ENCODE measurements at places on chromosomes 12 and 14.

- peak; percentile 6 for DNase-seq
Observed at GRCh38 chr14:100536121-100536510, 51.1 kb downstream of the BEGAIN start.

- no peak for DNase-seq
Observed at GRCh38 chr12:131095826-131096680, 142.3 kb downstream of the ADGRD1 start.

GRCh38 chr12:62861586-62861985 is 73.4 kb downstream of the PPM1H start:
- DNase-seq: no peak

DNA sequence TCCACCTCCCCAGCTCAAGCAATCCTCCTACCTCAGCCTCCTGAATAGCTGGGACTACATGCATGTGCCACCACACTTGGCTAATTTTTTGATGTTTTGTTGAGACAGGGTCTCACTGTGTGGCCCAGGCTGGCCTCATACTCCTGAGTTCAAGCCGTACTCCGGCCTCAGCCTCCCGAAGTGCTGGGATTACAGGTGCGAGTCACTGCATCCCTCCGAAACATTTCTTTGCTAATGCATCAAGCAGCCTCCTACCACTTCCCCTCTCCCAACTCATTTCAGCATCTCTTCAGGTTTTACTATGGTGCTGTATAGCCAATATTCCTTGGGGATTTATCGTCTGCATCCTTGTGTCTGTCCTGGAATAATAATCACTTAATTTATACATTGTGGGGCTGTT is 2.3 kb upstream of the SLC22A17 start:
- DNase-seq: no peak

DNA sequence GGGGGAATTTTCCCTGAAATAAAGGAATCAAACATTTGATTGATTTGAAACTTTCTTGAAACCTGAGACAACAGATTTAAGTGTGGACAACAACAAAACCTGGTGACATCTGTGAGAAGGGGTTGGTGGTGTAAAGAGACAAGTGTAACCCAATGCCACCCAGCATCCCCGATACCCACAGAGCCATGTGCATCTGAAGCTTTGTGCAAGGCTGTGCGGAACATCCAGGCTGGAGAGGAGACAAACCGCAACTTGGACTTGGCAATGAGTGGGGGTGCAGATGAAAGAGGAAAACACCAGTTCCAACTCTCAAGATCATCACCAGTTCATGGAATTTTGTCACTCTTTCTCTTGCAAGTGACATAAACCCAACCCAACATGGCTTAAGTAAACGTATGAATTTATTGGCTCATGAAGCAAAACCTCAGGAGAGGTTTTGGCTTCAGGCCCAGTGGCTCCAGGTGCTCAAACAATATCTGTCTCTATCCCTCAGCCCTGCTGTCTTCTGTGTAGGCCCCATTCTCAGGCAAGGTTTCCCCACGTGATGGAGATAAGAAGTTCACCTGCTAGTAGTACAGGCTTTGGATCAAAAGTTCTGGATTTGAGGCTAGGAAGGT is 55.2 kb upstream of the NTF3 start:
- DNase-seq: no peak

- no peak for DNase-seq
Observed at GRCh38 chr12:51128919-51129318, 44.0 kb downstream of the TFCP2 start.

DNA sequence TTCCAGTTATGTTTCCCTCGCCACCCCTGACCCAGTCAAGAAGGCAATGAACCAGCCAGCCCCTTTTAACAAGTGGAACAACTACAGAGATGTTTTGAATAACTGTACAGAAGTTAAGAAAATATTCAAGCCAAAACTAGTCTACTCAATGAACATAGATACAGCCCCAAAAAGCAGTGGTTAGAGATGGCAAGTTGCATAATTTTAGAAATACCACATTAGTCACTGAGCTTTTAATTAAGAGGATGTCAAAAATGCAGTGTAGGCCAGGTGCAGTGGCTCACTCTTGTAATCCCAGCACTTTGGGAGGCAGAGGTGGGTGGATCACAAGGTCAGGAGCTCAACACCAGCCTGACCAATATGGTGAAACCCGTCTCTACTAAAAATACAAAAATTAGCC is 27.2 kb downstream of the PROX2 start:
- no peak for DNase-seq

DNA sequence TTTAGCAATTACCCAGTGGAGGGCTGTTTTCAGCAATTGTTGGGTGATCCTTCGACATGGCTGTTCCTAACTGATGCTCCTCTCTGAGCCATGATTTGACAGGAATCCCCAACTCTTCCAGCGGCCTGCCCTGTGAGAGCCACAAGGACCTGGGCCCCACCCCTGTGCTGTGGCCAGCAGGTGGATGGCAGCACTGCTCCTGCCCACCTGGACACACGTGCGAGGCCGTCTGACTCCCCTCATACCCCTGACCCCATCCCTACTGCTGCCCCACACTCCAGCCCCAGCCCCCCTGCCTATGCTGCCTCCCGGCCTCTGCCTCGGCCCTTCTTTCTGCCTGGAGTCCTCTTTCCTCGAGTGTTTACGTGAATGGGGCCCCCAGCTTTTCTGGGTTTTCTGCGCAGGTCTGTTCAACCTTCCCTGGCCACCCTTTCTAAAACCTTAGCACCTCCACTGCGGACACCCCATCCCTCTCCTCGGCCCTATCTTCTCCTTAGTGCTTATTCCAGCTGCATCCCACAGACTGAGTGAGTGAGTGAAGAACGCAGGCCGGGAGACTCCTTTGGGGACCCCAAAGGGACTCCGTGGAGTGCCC is 111.4 kb downstream of the DICER1 start:
- no peak for DNase-seq

DNA sequence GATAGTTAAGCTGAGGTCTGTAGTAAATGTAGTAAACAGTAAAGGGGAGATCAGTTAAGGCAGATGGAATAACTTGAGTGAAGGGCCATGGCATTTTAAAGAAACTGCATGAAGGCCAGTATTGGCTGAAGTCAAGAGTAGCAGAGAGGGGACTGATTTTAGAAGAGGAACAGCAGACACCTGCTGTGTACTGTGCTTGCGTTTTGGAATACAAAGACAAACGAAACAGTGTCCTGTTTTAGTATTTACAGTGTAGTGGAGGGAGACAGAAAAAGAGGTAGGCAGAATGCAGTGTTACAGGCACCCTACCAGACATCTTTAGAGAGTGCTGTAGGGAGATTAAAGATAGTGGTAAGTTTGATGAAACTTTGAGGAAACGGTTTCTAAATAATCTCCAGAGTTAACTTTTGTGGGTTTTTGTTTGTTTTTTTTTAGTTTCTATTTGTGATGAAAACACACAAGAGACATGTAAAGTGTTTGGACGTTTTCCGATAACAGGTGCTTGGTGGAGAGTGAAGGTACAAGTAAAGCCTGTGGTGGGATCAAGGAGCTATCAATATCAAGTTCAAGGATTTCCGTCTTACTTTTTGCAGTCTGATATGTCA is 2.1 kb downstream of the HELB start:
- no peak for DNase-seq

GRCh38 chr14:23392613-23393012 is 15.5 kb downstream of the MYH6 start:
- DNase-seq: no peak

DNA sequence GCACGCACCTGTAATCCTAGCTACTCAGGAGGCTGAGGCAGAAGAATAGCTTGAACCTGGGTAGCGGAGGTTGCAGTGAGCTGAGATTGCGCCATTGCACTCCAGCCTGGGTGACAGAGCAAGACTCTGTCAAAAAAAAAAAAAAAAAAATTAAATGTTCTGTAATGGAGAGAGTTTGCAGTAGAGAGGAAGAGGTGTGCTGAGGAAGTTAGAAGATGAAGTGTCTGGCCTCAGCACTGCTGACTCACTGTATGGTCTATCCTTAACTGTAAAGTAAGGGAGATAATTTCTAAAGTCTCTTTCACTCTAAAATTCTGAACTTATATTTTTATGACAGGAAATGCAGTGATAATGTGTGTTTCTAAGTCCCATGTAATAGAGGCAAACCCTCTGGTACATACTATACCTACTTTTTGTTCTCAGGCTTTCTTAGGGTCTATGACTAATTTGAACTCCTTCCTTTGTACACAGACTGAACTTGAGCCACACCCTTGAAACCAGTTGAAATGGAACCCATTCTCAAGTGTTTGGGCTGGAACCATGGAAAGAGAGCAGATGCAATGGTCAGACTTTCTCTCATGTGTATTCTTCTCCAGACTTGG is 278.1 kb upstream of the FAR2 start:
- DNase-seq: no peak
